Fibroblast of skin of left biceps (primary cell): ENCODE measurements at places on chromosomes 2 and 18.

GRCh38 chr2:21821672-21822227, 698.0 kb downstream of the TDRD15 start:
- DNase-seq, result no peak

GRCh38 chr18:31741097-31741735, 19.5 kb downstream of the SLC25A52 start:
- peak; percentile 9 for DNase-seq

GRCh38 chr2:232309592-232309991, 69.0 kb upstream of the ALPP start:
- no peak for DNase-seq

DNA sequence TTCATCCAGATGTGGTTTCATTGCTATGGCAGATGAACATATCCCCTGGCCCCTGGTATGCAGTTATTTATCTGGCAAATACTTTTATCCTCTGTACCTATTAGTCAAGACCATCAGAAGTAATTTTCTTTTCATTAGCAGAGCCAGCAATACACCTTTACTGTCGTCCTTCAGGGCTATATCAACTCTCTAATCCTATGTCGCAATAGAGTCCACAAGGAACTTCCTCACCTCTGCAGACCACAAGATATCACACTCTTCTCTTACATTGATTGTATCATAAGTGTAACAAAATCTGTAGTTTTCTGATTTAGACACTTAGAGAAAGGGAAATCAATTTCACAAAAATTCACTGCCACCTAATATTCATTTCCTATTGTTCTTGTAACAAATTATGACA, 252.9 kb upstream of the DCC start:
- DNase-seq, result no peak

DNA sequence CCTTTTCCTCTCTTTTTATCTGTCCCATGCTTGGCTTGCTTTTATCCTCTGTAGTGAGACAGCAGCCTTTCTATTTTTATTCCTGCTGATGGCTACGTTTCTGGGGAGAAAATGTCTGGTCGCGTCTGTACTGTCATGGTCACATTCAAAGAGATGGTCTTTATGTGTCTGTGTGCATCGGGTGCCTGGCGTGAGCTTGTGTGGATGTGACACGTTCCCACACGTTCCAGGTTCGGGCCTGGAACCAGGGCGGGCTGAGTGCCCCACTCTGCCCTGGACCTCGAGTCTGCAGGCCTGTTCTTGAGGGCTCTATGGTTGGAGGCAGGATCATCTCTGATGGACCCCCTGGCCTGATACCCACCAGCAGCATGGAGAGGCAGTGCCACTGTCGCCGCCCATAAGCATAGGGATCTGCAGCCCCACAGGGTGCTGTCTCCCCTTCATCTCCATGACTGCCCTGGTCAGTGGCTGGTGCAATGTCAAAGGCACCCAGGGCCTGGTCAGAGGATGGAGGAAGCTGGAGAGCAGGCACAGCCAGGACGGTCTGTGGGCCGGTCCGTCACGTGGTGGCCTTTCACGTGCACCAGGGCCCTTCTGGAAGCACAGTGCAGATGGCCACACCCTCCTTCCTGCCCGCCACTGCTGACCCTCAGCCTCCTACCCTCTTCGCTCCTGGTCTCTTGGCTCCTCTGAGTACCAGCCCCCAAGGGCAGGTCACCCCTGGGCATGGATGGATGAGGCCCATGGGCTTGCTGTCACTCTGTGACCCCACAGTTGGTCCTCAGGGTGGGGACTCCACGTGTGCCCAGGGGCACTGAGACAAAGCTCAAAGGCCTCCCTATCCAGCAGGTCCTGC, 149.2 kb upstream of the TWIST2 start:
- DNase-seq, result no peak

- no peak for DNase-seq
Observed at GRCh38 chr2:29448096-29448688, 333.0 kb downstream of the CLIP4 start.

- DNase-seq, result no peak
Observed at GRCh38 chr2:53969968-53970723, 647 bp downstream of the PSME4 start.

DNA sequence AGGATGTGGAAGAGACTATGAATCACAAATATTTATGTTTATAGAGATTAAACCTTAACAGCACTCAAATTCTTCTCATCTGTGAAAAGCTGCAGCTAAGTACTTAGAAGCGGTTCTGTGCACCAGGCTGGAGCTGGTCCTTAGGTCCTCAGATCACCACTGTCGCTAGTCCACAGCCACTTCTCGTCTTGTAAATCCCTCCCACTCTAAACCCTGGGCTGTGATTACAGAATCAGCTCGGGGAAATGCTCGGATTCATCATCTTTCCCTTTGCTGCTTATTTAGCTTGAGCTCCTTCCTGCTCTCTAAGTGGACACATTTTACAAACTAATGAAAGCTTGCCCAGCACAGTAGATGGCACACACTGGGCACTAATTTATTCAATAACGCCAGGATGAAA, 61.7 kb downstream of the RNF152 start:
- no peak for DNase-seq

GRCh38 chr2:10887476-10887875, 24.3 kb upstream of the KCNF1 start:
- DNase-seq, result no peak

DNA sequence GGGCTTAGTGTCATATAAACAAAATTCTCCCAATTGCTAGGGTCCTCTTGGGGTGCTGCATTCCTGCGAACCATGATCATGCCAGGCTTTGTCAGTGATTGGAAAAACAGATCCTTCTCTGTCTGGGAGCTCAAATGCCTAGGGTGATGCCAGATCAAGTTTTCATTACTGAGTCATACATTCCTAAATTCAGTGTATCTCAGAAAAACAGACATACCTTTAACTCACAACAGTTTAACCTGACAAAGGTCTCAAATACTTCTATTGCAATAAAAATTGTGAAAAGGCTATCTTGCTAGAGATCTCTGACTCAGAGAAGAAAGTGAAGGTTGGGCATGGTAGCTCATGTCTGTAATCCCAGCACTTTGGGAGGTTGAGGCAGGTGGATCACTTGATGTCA, 86.9 kb downstream of the SH3YL1 start:
- DNase-seq, result no peak

DNA sequence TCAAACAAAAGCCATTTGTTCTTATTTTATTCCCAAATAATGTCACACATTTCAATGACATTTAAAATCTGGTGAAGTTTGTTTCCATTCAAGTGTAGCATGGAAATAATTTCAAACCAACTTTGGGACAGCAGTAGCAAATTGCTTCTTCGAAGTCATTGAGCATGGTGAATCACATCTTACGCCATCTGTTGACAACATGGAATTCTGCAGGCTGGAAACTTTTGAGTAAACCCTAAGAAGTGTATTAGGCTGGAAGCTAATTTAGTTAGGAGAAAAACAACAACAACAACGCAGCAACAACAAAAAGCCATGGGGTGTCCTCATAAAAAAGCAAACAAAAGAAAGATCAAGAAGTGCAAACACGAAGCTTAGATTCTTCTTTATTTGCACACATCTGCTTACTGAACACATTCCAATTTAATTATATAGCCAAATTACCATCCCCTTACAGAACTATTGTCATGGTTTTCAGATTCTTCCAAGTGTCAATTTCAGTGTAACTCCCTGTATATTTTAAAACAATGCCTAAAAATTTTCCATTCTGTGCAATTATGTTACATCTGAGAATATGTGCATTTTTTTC, 659.0 kb upstream of the CDH7 start:
- DNase-seq, result peak; percentile 4

DNA sequence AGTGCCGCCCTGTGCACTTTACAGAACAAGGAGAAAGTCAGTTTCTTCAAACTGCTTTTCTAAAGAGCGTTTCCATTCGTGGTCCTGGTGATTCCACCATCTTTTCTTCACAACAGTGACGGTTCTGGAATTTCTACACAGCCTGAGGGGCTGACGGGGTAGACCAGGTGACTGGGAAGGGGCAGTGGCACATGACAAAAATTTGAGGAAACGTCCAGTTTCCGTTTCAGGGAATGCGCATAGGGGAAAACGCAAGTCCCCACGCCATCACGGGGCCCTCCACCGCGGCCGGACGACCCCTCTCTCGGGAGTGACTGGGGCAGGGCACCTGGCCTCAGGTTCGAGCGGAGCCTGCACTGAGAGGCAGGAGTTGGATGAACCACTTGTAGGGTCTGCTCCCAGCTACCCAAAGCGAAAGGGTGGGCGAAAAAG, 980 bp upstream of the SPTBN1 start:
- DNase-seq, result no peak

GRCh38 chr2:129165006-129165405, 814.5 kb upstream of the RAB6C start:
- no peak for DNase-seq

- DNase-seq, result no peak
Observed at GRCh38 chr2:10282611-10283105, 20.0 kb upstream of the HPCAL1 start.

DNA sequence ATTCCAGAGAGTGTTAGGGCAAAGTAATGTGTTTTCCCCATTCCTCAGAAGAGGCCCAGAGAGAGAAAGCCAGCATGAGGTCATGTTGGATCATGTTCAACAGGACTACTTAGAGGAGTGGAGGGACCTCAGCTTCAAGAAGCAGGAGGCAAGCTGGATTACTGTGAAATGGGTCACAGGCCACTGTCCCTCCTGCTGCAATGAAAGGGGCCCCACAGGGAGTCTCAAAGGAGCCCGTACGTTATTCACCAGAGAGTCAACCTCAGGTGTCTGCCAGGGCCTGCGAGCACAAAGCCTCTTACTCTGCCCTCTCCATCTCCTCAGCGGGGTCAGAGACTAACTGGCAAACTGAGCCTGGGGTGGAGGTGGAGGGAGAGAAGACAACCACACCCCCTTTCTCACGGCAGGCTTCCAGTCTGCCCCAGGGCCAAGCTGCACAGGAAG, 27.2 kb upstream of the ACYP2 start:
- DNase-seq, result no peak

DNA sequence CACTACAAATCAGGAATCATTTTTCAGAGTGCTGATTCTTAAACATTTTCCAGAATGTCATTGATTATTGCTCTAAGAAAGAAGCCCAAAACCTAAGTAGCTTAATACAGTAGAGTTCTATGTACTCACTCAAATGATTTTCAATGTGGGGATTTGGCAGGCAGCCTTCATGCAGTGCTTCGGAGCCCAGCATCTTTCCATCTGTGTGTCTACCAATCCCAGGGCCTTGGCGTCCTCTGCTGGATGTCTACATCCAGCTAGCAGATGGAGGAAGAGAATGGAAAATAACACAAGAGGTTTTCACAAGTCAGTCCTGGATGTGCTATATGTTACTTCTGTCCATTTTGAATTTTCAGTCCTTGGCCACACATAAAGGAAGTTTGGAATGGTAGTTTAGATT, 151.8 kb downstream of the RDH14 start:
- DNase-seq, result no peak

DNA sequence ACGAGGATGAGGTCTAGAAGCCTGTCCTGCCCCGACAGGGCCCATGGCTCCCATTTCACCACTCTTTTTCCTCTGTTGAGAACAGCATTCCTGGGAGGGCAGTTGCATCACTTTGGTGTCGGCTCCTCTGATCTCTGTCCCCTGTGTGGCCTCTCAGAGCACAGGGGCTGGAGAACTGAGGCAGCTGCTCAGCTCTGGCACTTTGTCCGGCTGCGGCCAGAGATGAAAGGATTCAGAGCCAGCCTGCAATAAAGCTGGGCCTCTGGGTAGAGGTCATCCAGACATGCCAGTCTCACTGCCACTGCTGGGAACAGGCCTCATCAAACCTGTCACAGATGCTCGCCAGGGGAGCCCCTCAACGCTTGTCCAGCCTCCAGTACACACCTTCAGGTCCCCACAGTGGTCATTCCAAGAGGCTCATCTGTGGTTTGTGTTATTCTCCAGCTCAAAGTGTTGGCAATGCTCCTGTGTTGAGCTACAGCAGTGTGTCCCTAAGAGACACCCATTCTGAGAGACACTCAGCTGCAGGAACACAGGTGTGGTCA, 13.1 kb upstream of the ROCK2 start:
- DNase-seq, result no peak

GRCh38 chr2:97708608-97709007, 4.8 kb upstream of the ZAP70 start:
- no peak for DNase-seq

DNA sequence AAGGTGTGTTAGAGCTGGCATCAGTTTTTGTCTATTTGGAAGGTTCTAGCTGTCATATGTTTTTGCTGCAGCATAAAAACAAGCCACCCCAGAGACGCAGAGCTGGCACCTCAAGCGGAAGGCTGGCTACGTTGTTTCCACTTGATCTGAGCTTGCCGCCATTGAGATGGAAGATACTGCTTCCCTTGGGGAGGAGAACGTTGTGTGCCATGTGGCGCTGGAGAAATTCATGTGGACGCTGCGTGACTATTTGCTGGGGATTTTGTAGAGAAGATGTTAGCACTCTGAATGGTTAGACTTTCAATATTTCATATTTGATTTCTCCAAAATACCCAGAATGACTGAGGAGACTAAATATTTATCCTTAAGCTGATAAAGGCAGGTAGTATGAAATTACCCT, 216.2 kb upstream of the ST6GAL2 start:
- DNase-seq, result no peak

GRCh38 chr18:60684843-60685513, 312.4 kb upstream of the MC4R start:
- no peak for DNase-seq

GRCh38 chr2:177073611-177074010, 139.0 kb upstream of the HNRNPA3 start:
- DNase-seq, result no peak

DNA sequence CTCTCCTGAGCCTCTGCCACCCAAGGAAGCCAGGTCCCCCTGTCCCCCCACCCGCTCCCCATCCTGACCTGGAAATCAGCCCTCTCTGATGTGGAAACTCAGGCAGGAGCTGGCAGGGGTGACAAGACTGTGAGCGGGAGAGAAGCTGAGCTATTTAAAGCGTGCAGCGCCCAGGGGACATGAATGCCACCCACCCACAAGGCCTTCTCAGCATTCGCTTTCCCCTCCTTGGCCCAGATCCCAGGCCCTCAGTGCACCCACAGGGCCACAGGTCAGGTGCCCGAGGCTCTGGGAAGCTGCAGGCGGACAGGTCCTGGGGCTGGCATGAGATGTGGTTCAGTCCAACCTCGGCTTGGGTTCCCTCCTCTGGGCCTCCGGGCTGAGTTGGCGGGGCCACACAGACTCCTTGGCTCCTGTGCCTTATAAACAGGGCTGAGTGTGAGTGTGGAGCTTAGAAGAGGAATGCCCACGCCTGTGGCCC, 168.3 kb downstream of the SMAD7 start:
- no peak for DNase-seq

DNA sequence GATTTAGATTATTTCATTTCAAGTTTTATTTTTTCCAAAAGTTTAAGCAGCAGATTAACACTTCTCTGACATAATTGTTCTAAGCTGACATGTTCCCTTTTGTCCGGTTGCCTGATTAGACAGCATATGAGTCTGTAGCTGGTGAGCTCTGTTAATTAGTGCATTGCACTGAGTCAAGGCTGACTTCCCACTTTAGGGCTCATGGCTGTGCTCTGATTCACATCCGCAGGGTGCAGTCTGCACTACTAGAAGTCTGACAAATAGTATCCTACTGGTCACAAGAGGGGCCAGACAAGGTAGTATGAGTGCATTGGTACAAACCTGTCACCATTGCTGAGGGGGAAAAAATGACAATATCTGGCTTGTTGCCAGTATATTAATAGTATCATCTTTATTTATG, 443.9 kb upstream of the ZNF804A start:
- DNase-seq, result peak; percentile 9

GRCh38 chr2:191411472-191411871, 166.3 kb downstream of the MYO1B start:
- DNase-seq, result no peak

- DNase-seq, result no peak
Observed at GRCh38 chr2:97546711-97547110, 43.0 kb downstream of the ANKRD36B start.
